ENCODE measurements at places on chromosomes 5 and 9.

GRCh38 chr5:2703615-2704014 is 47.9 kb downstream of the IRX2 start:
- DNase-seq: no peak

GRCh38 chr5:150120617-150121447 is 34.5 kb upstream of the CSF1R start:
- DNase-seq: no peak

DNA sequence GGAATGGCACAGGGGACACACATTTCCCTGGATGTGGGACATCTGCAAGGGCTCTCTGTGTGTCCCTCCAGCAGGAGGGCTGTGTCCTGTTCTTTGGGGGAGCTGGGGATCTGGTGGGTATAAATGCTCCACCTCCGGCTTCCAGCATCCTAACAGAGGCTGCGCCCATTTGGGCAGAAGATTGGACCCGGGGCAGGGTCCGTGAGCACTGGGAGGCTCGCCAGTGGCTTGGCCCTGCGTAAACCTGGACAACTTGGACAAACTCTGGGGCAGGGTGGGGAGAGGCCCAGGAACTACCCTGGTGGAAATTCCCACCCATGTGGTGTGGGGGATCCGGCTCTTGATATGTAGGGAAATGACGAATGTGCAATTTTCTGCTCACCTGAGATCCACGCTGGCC is 80.9 kb downstream of the GADD45G start:
- DNase-seq: no peak

DNA sequence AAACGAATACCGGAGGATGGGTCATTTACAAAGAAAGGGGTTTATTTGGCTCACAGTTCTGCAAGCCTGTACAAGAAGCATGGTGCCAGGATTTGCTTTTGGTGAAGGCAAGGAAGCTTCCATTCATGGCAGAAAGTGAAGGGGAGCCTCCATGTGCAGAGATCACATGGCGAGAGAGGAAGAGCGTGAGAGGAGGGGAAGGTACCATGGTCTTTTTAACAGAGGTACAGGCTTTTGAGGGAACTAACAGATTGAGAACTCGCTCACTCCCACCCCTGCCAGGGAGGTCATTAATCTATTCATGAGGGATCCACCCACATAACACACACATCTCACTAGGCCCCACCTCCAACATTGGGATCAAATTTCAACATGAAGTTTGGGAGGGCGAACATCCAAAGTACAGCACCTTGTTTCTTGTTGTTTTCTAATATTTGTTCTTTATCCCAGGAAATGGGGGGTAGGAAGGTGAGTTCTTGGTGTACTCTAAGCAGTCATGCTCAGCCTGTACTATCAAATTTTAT is 18.5 kb downstream of the TMC1 start:
- no peak for DNase-seq

GRCh38 chr9:36017278-36017677 is 19.4 kb upstream of the RECK start:
- no peak for DNase-seq

All from fibroblast of mammary gland (primary cell).